ENCODE measurements at places on chromosomes 5 and 9.

GRCh38 chr5:39928709-39929108 lies 503.9 kb upstream of the DAB2 start:
- DNase-seq, result no peak

- DNase-seq, result no peak
These were observed 152.9 kb downstream of the AUH start for GRCh38 chr9:91208837-91209236.

DNA sequence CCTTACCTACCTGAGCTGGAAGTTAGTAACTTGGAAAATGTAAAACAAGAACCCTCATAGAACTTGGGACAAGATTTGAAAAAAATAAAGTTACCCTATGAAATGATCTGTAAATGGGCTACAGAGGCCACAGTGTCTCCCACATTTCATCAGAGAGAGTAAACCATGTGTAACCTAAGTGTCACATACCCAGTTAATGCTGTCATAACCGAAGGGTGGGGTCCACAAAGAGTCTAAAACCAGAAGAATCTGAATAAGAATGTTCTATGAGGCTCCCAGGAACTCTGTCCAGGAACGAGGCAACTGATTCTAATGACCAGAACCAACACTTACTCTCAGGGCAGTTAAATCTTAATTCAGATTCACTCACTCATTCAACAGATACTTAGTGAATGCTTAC lies 1.0 kb upstream of the FAM13B start:
- DNase-seq, result no peak

DNA sequence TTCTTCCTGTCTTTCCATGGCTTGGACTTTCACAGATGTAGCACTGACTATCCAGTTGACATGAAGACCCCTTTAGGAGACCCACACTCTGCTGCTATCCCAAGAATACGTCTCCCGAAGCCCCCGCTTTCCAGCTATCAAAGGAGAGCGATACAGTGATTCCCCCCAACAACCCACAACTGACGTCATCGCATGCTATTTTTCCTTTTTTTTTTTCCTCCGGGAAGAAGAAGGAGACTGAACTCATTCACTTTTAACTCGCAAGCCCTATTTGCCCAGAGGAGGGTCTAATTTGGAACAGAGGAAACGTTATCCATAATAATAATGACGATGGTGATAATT lies 2.1 kb downstream of the PAPPA start:
- DNase-seq, result no peak

DNA sequence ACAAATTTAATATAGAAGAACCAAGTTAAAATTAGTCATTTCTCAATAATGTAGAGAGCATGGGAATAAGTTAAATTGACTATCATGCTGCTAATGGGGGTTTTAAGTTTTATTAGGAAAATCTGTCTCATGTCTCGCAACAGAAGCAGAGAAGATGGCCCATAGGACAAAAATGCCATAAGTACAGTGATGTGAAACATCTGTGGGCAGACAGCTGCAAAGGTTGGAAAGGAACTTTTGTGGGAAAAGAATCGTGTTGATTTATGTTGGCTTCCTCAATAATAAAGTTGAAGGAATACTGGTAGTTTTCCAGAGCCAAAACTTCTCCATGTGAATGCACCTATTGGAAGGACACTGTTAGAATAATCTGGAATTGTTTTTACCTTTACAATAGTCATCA lies 44.8 kb downstream of the VCAN start:
- no peak for DNase-seq

GRCh38 chr9:95606489-95607350 lies 89.9 kb upstream of the PTCH1 start:
- DNase-seq, result no peak

DNA sequence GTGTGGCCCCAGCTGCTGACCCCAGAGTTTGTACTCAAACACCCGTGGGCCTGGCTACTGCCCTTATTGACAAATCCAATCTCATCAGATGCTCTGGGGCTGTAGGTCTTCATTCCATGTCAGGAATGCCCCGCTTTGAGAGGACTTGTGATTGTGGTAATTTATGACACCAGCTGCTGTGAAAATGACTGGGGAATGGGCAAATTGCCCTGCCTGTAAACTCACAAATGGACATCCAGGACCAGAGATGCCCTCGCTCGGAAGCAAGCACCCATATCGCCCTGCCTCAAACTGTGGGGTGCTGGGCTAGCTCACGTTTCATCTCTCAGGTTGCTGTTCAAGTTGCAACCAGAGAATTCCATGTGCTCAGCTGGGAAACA lies 225.9 kb upstream of the MAP3K1 start:
- no peak for DNase-seq

DNA sequence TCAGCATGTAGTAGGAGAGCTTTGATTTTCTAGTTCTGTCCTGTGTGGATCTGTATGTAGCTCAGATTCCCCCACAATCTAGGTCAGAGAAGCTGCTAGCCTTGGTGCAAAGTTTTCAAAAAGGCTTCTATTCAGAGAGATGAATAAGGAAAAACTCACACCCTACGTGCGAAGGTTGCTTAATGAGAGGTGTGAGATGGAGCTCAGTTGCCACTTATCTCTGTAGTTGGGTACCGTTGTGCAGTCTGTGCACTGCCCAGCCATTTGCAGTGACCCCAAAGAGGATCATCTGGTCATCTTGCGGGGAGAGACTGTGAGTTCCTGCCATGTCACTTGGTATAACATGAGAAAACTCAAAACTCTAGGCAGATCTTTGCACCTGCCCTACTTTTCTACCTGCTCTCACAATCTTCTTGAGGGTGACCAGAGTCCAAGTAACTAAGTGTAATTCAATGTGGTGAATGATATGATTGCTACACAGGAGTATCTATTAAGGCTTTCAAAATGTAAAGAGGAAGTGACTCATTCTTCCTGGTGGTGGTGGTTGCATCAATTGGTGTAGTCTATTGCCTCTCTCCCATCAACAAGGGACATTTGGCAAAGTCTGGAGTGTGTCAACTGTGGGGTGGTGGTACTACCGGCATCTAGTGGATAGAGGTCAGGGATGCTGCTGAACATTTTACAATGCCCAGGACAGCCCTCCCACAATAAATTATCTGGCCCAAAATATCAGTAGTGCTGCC lies 65.2 kb downstream of the TMC1 start:
- DNase-seq, result no peak

GRCh38 chr5:53291528-53291927 lies 182.0 kb upstream of the MOCS2 start:
- DNase-seq, result no peak

DNA sequence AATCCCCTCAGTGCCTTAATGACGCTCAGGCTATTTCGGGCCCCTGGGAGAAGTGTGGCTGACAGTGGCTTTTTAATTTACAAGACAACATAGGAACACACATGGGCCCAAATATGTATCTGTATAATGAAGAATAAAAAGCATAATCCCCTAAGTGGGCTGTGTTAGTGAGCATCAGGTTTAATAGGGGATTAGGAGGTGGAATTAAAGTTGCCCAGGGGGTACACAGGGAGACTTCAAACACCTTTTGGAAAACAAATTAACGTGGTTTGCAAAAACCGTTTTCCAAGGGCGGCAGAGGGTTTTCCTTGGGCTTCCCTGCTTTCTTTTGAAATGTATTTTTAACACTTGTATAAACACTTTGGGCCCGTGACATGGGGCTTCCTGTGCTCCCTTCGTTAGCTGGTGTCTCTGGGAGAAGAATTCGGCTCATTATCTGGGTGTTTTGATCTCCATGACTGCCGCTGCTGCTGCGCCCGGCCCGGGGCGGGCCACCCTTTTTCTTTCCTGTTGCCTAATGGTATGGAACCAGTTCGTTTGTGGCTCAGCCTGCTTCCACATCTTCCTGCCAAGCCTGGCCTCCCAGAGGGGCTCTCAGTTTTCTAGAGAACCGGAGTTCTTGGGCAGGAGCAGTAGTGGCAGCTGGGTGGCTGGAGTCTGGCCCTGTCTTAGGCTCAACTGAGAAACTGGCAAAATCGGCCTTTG lies 173.0 kb downstream of the MACROH2A1 start:
- no peak for DNase-seq

DNA sequence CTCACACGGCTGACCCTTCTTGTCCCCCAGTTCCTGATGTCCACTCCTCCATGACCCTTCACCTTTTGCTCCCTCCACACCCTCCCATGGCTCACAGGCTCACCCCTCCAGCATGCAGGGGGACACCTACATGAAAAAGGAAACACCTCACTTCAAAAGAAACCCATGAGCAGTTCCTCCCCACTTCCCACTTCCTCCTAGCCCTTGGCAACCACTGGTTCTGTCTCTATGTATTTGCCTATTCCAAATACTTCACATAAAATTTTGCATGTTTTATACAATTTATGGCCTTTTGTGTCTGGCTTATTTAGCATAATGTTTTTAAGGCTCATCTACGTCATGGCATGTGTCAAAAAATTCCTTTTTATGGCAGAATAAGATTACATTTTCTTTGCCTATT lies 100.2 kb upstream of the S1PR3 start:
- no peak for DNase-seq

GRCh38 chr5:155193029-155193428 lies 179.5 kb downstream of the KIF4B start:
- DNase-seq, result no peak

GRCh38 chr5:159826351-159827214 lies 89.7 kb upstream of the ADRA1B start:
- DNase-seq, result no peak

GRCh38 chr5:38265546-38266179 lies 7.3 kb downstream of the EGFLAM start:
- no peak for DNase-seq

GRCh38 chr5:79080804-79081203 lies 11.2 kb downstream of the BHMT2 start:
- no peak for DNase-seq

- no peak for DNase-seq
These were observed 30.9 kb upstream of the RAI14 start for GRCh38 chr5:34625246-34625645.

GRCh38 chr5:17132444-17133083 lies 84.9 kb upstream of the BASP1 start:
- no peak for DNase-seq

GRCh38 chr9:35728041-35728971 lies 3.7 kb downstream of the TLN1 start:
- no peak for DNase-seq

GRCh38 chr5:74056789-74057164 lies 430.8 kb downstream of the ARHGEF28 start:
- no peak for DNase-seq

GRCh38 chr9:90953200-90953599 lies 151.6 kb downstream of the SYK start:
- DNase-seq, result no peak

- no peak for DNase-seq
These were observed at the start of gene ITGA2 for GRCh38 chr5:52989025-52989780. TSS of gene ITGA2 (plus strand) at chr5:52989352. CDS start at chr5:52989469, 117 bp downstream.

- no peak for DNase-seq
These were observed 66.6 kb downstream of the ZNF474 start for GRCh38 chr5:122195802-122196394.

GRCh38 chr5:131810510-131811249 lies 13.9 kb upstream of the FNIP1 start:
- DNase-seq, result no peak

- no peak for DNase-seq
These were observed 14.0 kb downstream of the ARL14EPL start for GRCh38 chr5:116046261-116046660.

- DNase-seq, result no peak
These were observed 65.2 kb downstream of the TRIO start for GRCh38 chr5:14208071-14209021.

DNA sequence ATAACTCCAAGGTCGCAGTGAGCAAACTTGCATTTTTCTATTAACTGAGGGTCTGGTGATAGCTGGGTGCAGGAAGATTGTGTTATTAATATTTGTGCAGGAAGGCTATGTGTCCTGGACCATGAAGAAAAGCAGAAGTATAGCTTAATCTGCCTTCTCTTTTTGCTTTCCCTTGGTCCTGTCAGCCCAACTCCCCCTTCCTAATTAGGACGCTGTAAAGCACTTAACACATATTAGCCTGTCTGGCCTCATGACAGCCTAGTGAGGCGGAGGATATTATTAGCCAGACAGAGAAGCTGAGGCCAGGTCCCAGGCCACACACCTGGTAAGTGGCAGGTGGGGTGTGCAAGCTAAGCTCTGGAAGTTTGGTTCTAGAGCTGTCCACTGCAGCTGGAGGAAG lies 29.5 kb downstream of the SLC46A2 start:
- DNase-seq, result no peak

DNA sequence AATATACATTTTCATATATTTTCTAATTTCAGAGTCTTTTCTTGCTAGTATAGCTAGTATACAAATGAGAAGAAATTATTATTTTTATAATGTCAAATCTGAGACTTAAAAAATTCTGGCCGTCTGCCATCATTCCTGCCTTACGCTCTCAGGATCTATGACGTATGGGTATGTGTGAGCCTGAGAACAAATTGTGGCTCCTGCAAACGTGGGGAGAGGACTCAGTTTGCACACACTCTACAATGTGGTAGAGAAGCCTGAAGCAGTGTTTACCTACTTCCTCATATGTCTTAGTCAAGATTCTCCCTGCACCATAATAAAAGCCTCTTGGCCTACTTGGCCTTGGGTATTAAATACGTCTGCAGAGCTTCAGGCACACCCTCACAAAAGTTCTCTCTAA lies 825.4 kb downstream of the SEMA5A start:
- no peak for DNase-seq
